ENCODE measurements at places on chromosomes 6 and 20.

DNA sequence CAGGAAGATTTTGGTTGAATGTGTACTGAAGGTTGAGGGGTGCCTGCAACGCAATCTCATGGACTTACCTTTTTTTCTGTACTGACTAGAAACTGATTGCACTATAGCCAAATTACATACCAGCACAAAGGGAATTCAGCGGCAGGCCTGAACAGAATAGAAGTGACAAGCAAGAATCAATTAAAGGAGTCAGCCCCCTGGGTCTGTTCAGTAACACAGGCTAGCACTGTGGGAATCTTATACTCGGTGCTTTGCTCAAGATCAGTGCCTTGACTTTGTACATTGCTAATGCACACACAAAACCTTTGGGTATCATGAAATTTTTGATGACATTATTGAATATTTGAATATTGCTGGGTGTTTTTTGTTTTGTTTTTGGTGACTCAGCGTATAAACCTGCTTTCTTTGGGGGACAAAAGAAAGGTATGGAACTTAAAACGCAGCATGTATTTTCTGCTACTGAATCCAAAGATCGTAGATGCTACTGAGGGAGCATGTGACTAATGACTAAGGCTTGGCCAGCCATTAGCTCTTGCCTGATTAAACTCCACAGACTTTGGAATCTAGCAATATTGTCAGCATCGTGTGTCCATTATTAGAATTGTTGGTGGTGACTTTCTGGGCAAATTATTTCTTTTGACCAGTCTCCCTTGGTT lies 236.6 kb downstream of the ARID1B start:
- no peak for DNase-seq

DNA sequence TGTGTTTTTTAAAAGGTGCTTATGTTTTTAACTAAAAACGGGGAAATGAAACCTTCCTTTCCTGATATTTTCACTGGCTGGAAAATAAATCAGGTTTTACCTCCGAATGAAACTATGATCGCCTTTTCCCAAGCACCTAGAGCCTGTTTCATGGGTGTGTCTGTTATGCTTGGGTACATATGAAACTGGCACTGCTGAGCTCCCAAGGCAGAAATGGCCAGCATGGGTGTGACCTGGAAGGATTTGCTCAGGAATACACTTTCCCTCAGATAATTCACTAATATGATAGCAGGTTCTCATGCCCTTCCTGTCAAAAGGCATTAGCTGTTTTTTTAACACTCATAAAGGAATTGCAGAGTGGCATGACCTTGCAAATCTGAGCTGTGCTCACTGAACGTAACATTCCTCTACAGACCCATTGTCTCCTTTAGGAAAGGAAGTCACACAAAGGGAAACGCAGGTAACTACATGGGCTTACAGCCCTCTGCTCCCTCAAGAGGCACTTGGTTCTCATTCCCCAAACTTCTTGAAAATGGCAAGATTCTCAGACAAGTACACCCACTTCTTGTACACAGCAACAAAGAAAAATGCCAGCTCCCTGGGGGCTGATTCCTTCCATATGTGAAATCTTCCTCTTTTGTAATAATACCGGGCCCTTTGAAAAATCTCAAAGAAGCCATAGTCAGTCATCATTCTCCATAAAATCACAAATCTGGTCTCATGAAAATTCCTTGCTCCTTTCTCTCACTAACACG lies 72.7 kb downstream of the METTL24 start:
- DNase-seq, result no peak

DNA sequence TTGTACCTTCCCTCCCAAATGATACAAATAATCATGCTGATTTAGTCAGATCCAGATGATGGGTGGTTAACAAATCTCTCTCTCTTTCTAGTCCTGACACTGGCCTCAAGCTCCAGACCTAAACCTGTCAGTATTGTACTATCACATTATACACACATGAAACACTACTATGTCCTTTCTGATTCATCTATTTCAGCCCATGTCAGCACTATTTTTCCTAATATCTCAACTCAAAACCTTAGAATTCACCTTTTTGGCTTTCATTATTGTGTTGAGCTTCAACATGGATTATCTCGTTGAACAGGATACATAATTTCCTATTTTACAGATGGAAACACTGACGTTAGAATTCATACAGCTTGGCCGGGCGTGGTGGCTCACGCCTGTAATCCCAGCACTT lies 3.5 kb downstream of the PIGU start:
- no peak for DNase-seq

- no peak for DNase-seq
Measured at GRCh38 chr20:478949-479429, 16.7 kb upstream of the TBC1D20 start.

DNA sequence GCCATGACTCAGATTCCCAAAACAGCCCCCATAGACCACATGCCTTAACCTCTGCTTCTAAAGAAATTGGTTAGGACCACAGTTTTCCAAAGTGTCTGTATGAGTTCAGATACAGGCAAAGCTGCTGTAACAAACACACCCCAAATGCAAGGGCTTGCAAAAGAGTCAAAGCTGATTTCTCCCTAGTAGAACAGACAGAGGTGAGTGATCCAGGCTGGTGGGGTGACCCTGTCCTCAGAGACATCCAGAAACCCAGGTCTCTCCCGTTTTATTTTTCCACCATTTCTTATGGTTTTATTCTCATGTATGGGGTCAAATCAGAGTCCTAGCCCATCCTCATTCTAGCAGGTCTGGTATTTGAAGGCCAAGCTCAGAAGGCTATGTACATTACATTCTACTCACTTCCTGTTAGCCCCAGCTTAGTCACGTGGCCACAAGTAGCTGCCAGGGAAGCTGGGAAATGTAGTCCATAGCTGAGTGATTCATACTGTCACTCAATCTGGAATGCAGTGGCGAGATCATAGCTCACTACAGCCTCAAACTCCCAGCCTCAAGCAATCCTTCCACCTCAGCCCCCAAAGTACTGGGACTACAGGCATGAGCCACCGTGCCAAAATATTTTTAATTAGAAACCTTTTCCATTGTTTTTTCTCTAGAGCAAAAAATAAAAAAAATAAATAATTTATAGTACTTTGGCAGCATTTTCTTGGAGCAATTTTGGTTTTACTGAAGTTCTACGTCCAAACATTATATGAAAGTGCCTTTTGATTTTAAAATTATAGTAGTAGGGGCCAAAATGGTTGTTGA lies 175.2 kb downstream of the ZMYND8 start:
- DNase-seq, result peak; percentile 25

- no peak for DNase-seq
Measured at GRCh38 chr6:170080169-170080827, 210.6 kb downstream of the DLL1 start.

GRCh38 chr20:39206899-39207564 lies 244.9 kb downstream of the DHX35 start:
- no peak for DNase-seq

- DNase-seq, result no peak
Measured at GRCh38 chr6:137625100-137625661, 131.0 kb upstream of the OLIG3 start.

GRCh38 chr6:168499045-168499650 lies 58.2 kb downstream of the SMOC2 start:
- DNase-seq, result no peak

GRCh38 chr20:44056010-44056698 lies 130.8 kb downstream of the JPH2 start:
- DNase-seq, result peak; percentile 44

- DNase-seq, result no peak
Measured at GRCh38 chr20:19288061-19288460, 75.6 kb downstream of the SLC24A3 start.

GRCh38 chr20:56285496-56285895 lies 37.0 kb downstream of the MC3R start:
- no peak for DNase-seq

DNA sequence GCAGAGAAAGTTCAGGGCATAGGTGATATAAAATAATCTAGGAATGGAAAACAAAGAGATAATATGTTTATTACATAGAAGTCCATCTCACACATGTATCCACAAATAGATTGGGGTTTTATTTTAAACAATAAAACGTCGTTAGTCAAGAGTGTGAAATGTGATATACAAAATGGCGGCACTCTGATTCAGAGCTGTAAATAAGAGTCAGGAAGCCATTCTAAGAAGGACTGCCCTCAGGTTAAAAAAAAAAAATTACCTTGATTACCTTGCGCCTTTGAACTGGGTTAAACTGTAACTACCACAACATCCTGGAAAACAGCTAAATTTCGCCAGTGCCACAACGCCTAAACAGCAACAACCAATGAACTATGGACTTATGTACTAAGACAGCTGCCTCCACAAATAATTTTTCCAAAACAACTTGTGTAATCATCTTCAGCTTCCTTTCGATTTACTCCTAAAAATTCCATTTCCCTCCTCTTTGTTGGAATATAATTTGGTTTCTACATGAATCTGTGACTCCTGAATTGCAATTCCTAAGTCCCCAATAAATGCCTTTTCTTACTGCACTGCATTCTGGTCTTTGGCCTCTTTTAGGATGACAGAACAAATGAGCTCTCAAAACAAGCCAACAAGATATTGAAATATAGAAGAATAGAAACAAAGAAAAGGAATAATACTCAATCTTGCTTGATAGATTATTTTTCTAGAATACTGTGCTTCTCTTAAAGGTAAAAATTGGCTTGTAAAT lies 1019.5 kb upstream of the MAP3K7 start:
- no peak for DNase-seq

- no peak for DNase-seq
Measured at GRCh38 chr20:61753316-61753942, 312.3 kb downstream of the TAF4 start.

GRCh38 chr6:18171871-18172270 lies 16.6 kb downstream of the KDM1B start:
- DNase-seq, result no peak

DNA sequence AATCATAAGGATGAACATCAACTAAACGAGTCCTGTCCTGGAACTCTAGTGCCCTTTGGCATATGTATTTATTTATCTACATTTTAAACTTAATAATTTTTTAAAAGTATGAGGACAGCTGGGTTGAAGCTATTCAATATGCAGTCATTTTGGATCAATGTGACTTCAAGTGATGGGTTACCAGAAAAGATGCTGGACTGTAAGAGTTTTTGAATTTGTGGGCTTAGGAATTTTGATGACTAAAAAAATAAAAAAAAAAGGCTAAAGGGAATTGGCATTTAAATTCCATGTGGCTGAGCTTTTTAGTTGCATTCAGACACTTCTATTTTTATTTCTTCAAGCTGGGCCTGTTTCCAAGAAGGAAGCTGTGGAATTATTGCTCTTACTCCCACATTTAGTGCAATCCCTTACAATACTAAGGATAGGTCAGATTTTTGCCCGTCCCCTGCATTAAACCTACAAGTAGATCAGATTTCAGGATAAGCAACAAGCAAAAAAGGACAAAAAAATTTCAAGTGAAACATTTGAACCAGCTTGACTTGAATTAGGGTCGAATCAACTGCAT lies 704.2 kb upstream of the CITED2 start:
- no peak for DNase-seq

DNA sequence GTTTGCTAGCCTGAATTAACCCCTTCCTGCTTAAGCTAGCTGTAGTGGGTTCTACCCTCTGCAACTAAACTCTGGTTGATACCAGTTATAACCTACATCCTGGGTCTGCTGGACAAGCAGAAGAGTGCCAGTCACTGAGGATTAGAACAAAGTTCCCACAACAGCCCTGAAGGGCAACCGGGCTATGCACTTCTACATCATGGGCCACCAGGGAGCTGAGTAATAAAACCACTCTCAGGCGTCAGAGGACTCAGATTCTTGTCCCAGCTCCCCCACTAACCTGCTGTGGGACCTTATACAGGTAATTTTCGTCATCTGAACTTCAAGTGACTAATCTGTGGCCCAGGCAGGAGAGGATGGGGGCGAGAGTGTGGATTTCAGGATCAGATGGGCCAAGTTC lies 56.8 kb downstream of the EYA2 start:
- peak; percentile 43 for DNase-seq

GRCh38 chr6:3316818-3317217 lies 58.1 kb downstream of the PSMG4 start:
- DNase-seq, result no peak

GRCh38 chr6:82842721-82843120 lies 222.9 kb downstream of the UBE3D start:
- DNase-seq, result no peak

- DNase-seq, result no peak
Measured at GRCh38 chr20:38131588-38132121, 33.4 kb downstream of the TGM2 start.

- no peak for DNase-seq
Measured at GRCh38 chr20:21342656-21343345, 39.7 kb downstream of the XRN2 start.

- DNase-seq, result no peak
Measured at GRCh38 chr6:13813026-13813425, 1.3 kb downstream of the MCUR1 start.

DNA sequence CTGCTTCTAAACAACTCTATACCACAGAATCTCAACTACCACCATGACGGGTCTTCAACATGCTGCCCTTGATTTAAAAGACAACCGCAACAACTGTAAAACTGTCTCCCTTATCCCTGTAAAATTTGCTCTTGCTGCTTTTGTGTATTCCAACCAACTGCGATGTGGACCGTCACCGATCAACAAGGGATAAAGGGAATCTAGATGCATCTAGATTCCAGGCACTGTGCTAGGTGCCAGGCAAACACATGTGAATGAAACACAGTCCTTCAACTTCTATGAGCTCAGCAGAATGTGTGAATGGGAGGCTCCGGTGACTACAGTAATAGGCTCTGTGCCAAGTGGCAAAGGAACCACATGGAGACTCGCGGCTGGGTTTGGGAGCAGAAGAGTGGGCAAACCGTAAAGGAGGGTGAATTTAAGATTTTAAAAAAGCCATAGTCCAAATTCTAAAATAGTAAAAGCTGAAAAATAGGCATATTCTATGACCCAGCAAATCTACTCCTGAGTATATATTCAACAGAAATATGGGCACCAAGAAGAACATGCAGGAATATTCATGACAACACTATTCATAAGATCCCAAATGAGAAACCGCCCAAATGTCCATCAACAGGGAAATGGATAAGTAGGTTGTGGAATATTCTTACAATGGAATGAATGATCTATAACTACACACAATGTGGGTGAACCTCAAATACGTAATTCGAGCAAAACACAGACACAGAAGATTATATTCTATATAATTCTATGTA lies 3.7 kb upstream of the PRND start:
- no peak for DNase-seq

DNA sequence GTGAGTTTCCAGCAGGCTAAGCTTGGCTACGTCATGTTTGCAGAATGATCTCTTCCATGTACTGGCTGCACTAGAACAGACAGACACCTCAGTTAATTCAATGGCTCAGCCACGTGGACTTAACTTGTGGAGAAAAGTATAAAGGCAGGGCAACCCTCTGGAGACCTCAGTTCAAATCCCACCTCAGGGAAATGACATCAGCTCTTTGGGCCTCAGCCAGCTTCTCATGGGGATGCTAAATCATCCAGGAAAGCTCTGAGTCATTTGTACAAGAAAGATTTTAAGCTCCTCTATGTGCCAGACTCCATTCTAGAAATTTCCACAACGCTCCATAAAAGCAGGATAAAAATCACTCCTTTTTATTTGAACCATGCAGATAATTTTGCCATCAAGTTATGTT lies 128.5 kb upstream of the SALL4 start:
- no peak for DNase-seq

DNA sequence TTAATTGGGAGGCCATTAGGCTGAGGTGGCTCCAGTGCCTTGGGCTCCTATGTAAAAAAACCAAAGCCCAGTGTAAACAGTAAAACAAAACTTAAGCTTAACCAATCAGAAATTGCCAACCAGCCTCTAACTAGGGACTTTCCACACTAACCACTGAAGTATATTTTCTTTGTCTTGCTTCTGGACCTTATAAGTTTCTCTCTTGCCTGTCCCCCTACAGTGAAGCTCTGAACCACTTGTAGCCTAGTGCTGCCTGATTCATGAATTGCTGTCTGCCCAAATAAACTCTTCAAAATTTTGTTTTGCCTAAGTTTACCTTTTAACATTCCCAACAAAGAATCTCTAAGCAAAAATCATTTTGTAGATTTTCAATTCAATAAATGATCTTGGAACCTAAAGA lies 28.2 kb downstream of the POPDC3 start:
- DNase-seq, result no peak

Measured in activated T-cell treated with anti-CD3 and anti-CD28 coated beads, Interleukin-2, amount 50 U/mL, for 48 hours (primary cell).